ENCODE measurements at places on chromosomes 3 and 15. TPM values are rescaled to one million over a fixed set of nuclear protein-coding genes. Genes with fewer than 3 reads are reported as not detected.

- no peak for ATAC-seq
Observed at GRCh38 chr15:74783808-74784175, 1.9 kb downstream of the CSK start.

DNA sequence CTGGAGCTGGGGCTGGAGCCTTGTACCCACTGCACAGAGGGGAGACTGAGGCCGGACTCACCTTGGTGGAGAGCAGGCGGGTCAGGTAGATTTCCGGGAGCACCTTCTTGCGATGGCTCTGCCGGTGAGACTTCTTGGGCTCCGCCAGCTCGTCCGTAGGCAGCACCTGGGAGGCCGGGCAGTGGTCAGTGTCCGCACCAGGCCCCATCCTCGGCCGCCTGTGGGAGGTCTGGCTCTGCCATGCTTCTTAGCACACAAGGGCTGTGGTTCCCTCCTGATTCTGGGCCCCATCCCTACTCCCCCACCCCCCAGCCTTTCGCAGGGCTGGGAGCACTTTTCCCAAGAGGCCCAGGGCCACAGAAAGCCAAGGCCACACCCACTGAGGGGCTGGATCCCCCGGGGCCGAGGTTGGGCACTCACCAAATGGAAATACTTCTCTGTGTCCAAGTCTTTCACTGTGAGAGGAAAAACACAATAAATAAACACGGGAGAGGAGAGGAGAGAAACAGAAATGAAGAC is 17.4 kb downstream of the H1-8 start:
- ATAC-seq, result no peak

CNBP gene
- total RNA-seq, result 274 TPM

DNA sequence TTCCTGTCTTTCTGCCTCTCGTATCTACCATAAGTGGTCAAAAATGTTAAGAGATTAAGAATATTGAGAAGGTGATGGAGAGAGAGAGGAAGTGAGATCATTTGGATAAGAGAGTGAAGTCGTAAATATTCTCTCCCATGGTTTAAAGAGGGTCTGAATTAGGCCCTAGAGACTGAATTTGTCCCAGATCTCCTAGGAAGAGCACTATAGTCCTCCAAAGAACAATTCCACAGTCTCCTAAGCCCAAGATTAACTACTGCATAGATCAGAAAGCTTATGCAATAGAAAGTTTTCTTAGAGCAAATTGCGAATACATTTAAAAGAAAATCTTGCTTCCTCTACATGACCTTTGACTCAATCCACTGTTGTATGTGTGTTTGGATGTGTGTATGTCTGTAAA is 598.8 kb downstream of the TUSC7 start:
- no peak for ATAC-seq

CCK gene
- total RNA-seq, result not detected

GRCh38 chr15:38454696-38455090 is 766 bp downstream of the FAM98B start:
- ATAC-seq, result no peak

DNA sequence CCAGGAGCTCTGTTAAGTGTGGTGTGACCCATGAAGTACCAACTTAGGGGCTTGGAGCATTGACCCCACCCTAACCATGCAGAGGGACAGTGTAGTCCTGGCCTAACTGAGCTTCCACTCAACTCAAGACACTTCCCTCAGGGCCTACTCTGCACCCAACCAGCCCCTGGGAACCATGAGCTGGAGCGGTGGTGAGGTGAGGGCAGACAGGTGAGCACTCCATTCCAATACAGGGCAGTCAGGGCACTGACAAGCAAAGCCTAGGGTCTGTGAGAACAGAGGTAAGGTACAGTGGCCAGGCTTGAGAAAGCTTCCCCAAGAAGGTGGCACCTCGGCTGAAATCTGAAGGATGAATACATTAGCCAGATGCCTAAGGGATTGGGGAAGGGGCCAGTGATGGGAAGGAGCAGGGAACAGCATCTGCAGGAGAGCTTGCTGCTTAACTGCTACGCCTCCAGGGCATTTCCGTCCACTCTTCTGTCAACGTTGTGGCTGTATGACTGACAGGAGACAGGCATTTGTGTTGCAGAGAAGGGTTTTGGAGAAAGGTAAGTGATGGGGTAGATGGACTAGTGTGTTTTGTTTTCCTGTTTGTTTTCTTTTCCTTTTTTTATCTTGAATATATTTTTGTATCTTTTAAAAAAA is 243.5 kb upstream of the TRIM42 start:
- ATAC-seq, result no peak

GPR62 gene
- total RNA-seq, result not detected

CD86 gene
- total RNA-seq, result 4.4 TPM

DNA sequence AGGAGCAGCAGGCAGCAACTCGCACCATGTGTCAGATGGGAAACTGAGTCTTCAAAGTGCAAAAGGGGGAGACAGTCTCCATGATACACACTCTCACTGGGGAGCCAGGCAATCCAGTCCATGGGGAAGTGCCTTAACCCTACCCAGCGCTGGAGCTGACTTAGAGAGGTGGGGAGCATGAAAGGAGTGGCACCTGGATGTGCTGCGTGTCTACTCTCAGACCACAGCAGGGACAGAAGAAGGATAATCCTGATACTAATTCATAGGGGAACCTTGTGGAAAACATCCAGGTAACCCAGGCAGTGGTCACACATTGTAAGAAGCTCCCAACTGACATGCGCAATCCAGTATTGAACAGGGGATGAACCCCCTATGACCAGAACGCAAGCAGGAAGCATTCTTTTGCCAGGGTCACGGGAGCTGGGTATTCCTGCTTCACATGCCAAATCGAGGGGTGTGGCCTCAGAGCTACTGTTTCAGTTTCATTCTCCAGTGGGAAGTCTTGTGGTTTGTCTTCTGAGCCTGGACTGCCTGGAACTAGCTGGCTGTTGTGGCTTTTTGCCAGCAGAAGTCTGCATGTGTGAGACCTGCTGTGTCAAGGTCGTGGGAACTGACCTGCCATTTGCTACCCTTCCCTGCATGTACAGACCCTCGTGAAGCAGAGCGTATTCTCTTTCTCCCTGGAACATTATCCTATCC is 367.6 kb upstream of the NDN start:
- no peak for ATAC-seq

GRCh38 chr3:69784954-69785514 is 45.8 kb downstream of the MITF start:
- no peak for ATAC-seq

DNA sequence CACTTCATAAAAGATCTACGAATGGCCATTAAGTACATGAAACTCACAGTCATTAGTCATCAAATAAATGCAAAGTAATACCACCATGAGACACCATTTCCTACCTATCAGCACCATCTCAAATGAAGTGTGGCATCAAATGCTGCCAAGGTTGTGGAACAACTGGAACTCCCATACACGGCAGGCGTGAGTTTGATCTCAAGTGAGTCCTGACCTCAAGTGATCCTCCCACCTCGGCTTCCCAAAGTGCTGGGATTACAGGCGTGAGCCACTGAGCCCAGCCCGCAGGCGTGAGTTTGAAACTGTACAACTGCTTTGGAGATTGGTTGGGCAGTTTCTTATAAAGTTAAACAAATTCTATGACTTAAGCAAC is 28.8 kb upstream of the HDAC11 start:
- ATAC-seq, result peak; percentile 54

- no peak for ATAC-seq
Observed at GRCh38 chr3:159837725-159838124, 150.9 kb upstream of the IL12A start.

CLDN16 gene
- total RNA-seq, result not detected

DNA sequence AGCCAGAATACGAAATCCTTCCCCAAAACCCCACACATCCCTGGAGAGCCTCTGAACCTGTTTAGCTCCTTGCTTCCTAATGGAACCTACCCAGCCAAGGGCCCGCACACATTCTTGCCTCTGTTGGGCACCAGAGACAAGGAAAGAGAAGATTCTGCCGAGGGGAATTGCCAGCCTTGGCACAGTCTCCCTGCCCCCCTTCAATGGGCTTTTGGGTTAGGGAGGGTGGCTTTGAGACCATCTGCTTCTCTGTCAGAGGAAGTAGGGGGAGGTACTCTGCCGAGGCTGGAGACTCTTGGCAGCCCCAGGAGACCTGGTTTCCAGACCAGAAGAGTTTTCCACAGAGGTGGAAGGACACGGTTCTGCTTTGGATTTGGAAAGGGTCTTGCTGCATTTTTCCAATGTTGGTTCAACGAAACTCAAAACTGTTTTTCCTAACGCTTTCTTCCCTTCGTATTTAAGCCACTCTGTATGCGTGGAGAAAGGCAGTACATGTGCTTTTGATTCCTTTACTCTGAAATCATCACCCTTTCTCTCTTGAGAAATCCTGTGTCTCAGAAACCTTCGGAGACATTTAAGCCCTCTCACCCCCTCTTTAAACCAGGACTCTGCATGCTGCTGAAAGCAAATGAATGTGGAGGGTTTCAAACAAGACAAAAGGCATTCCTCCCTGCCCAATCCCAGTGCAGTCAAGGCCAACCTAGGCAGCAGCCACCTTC is 78.8 kb upstream of the PRR23C start:
- ATAC-seq, result no peak

RAF1 gene
- 91.5 TPM for total RNA-seq

GRCh38 chr3:120145542-120146285 is 51.5 kb upstream of the GSK3B start:
- peak; percentile 92 for ATAC-seq

- no peak for ATAC-seq
Observed at GRCh38 chr15:70156671-70157271, 59.1 kb upstream of the TLE3 start.

DNA sequence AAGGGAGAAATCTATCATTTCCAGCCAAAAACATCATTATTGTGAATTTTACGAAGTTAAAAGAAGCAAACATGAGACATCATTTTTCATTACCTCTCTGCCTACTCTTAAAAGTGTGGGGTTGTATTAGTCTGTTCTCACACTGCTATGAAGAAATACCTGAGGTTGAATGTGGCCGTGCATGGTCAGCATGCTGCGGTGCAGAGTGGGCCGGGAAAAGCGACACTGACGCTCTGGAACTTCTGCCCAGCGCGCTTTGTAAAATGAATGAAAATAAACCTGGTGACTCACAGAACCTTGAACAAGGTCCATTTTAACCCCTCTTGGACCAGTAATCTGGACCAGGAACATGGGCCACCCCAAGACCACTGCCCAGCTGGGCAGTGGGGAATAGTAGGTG is 31.0 kb upstream of the DNAJC13 start:
- no peak for ATAC-seq

PPP1R14D gene
- total RNA-seq, result not detected

- peak; percentile 35 for ATAC-seq
Observed at GRCh38 chr15:57591237-57591821, 375 bp upstream of the MYZAP start.

DNA sequence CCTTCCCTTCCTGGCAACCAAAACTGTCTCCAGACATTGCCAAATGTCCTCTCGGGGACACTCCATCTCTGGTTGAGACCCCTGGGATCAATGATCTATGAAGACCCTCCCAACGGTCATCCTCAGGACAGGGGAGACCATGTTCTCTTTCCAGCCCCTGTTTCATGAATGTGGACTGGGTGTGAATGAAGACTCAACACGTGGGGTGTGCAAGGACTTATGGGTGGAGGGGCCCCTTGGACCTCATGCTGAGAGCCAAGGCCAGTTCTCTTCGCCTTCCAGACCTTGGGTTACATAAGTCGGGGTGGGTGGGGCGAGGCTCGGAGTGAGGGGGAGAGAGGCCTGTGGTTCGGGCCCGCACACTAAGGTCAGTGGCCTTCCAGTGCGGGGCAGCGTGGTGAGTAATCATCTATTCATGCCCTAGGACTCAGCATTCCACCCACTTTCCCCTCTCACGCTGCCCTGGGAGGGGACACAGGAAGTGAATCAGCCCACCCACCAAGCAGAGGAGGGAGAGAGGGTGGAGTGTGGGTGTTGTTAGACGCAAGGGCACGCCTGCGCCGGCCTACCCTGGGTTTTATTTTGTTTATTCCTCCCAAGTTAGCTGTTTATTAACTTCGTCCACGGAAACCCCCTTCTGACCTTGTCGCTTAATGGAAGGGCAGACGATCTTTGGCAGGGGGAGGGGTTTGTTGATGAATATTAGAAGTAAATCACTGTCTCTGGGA is 6.7 kb downstream of the PAQR5 start:
- no peak for ATAC-seq

GRCh38 chr15:57548351-57548750 is 43.4 kb upstream of the MYZAP start:
- no peak for ATAC-seq

DNA sequence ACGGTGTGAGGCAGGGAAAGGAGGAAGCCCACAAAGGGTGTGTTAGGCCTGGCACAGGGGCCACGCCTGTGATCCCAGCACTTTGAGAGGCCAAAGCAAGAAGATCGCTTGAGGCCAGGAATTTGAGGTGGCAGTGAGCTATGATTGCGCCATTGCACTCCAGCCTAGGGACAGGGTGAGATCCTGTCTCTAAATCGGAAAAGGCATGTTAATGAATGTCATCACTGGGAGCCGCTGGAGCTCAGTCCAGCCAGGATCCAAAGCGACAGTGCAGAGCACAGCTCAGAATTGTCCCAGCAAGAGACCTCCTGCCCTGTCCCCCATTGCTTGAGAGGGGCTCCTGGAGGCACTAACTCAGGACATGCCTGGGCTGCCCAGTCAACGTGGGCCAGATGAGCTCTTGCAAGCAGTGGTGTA is 15.0 kb upstream of the FBLN2 start:
- ATAC-seq, result no peak

- ATAC-seq, result no peak
Observed at GRCh38 chr3:59522550-59522949, 472.7 kb upstream of the CFAP20DC start.

DNA sequence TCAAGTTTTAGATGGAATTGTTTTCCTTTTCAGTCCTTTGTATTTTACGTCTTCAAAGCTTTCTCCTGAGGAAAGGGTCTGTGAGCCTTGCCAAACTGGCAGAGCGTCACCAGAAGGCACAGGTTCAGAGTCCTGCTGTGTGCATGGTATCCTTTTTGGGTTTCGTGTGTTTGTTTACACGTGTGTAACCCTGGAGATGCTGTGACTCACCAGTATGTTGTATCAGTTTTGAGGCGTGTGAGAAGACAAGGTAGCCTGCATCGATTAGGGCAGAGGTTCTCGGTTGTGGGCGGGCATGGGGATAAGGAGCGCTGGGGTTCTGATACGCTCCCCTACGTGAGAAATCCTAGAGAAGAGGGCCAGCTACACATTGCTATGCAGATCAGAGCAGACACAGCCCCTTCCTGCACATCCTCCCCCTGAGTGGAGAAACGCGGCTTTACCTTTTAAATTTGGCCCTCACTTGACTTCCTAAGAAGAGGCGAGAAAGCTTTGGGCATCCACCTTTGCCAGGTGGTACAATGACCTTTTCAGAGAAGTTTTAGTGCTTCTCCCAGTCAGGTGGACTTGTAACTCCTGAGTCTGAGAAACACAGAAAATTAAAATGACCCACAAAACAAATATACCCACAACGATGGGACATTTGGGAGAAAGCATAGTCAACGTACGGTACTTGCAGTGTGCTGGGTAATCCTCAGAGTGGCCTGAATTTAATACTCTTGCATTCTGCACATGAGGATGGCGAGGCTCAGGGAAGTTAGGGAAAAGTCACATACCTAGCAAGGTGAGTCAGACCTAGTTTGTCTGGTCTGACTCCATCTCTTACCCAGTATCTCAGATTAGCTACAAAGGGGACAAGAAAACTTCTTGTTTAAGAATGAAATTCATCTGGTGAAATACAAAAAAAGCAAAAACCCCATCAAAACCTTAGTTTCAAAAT is 38.1 kb downstream of the TRAK1 start:
- ATAC-seq, result peak; percentile 82

Measured in activated T-helper 17 cell treated with anti-CD3 and anti-CD28 coated beads, Interleukin-2, amount 50 U/mL, for 72 hours (primary cell).